ENCODE measurements at places on chromosomes 12 and 14. TPM values are rescaled to one million over a fixed set of nuclear protein-coding genes. Genes with fewer than 3 reads are reported as not detected.

Gene CBLN3
- total RNA-seq, result 0.72 TPM

Gene DIO2
- total RNA-seq, result 24.2 TPM

- peaks cover under 1% of the 10 kb centered on the region for H3K36me3 ChIP-seq
- H3K27ac ChIP-seq, result no peak overlapping the region
- peaks cover under 1% of the 10 kb centered on the region for H3K4me1 ChIP-seq
- DNase-seq, result no peak
Observed at GRCh38 chr14:90545966-90546751, 149.3 kb downstream of the CALM1 start.

DNA sequence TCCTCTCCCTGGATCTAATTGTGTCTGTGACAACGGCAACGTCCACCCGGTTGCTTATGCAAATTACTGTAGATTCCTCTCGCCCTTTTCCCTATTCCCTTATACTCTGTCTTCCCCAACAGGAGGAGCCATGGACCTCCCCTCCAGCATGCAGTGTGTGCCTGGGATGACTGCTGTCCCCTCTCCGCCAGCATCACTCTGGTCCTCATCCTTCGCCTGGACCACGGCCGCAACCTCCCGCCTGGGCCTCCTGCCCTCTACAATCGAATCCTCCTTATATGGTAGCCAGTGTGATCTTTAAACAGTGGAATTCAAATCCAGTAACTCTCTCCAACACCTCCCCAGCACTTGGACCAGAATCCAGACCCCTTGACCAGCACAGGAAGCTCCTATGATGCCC, 30.6 kb upstream of the PRIMA1 start:
- no peaks in the 10 kb centered on the region for H3K27me3 ChIP-seq
- no peak overlapping the region for H3K27ac ChIP-seq
- DNase-seq, result no peak
- no peak overlapping the region for H3K4me3 ChIP-seq
- H3K4me1 ChIP-seq, result no peaks in the 10 kb centered on the region

Gene PTPRB
- 6.5 TPM for total RNA-seq

Gene SPTB
- total RNA-seq, result under 0.01 TPM

- H3K27ac ChIP-seq, result no peak overlapping the region
- no peak for DNase-seq
- no peaks in the 10 kb centered on the region for H3K4me1 ChIP-seq
- H3K27me3 ChIP-seq, result no peaks in the 10 kb centered on the region
- no peak overlapping the region for H3K4me3 ChIP-seq
- no peaks in the 10 kb centered on the region for H3K36me3 ChIP-seq
Observed at GRCh38 chr12:23803540-23803939, 145.9 kb downstream of the SOX5 start.

Gene STXBP6
- total RNA-seq, result 14.3 TPM

- no peak overlapping the region for H3K4me3 ChIP-seq
- H3K4me1 ChIP-seq, result no peaks in the 10 kb centered on the region
- no peaks in the 10 kb centered on the region for H3K36me3 ChIP-seq
- no peak overlapping the region for H3K27ac ChIP-seq
Observed at GRCh38 chr14:40652089-40652691, 954.5 kb upstream of the LRFN5 start.

Gene CAPS2
- 2.7 TPM for total RNA-seq

DNA sequence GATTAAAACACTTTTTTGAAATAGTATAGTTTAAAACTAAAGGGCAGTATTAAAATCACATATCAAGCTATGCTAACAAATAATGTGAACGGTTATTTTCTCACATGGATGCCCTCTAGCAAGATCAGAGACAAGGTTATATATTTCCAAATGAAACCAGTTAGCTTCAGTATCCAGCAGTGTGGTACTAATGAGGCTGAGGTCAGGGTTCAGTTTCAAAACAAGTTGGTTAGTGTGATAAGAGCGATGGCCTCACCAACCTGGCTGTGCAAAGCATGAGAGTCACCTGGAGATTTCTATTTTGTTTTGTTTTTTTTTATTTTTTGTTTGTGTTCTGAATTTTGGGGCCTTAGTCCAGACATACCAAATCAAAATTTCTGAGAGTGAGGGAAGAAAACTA, 352.2 kb upstream of the KITLG start:
- H3K4me1 ChIP-seq, result no peaks in the 10 kb centered on the region
- H3K36me3 ChIP-seq, result no peaks in the 10 kb centered on the region
- no peak for DNase-seq
- no peaks in the 10 kb centered on the region for H3K27me3 ChIP-seq
- H3K4me3 ChIP-seq, result no peak overlapping the region

DNA sequence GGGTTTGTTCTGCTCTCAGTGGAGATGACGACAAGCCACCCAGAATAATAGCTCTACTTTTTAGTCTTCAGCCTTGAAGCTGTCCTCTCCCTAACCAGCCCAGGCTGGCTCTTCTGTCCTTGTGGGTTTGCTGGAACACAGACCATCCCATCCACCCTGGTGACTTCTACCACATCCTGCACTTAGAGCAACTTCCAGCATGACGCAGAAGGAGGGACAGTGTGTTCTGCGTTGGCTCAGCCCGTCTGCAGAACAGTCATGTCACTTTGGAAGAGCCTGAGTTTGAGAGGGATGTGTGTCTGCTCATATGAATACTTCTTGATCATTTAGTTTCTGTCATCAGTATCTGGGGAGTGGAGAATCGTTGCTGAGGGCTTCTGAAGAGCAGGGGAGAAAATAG, 198.0 kb downstream of the CACNA1C start:
- peaks cover 41% of the 10 kb centered on the region for H3K4me1 ChIP-seq
- no peak for DNase-seq
- H3K27ac ChIP-seq, result peak overlapping the region; percentile 6

DNA sequence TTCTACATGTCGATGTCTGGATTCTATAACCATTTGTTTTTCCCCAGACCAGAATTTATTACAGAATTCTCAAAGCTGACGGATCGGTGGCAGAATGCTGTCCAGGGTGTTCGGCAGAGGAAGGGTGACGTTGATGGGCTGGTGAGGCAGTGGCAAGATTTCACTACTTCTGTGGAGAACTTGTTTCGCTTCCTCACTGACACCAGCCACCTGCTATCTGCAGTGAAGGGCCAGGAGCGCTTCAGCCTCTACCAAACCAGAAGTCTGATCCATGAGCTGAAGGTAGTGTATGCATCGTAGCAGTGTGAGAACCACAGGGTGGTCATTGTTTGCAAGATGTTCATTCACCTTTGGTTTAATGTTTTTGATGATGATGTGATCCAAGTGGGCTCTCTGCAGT, 124.0 kb downstream of the ESR2 start:
- no peak overlapping the region for H3K4me3 ChIP-seq
- H3K27me3 ChIP-seq, result no peaks in the 10 kb centered on the region
- peaks cover 2% of the 10 kb centered on the region for H3K4me1 ChIP-seq
- no peak for DNase-seq
- no peak overlapping the region for H3K27ac ChIP-seq
- 0 out of 2 replicates have a peak, but pooled peaks cover 2% of the 10 kb centered on the region for H3K36me3 ChIP-seq

- H3K4me1 ChIP-seq, result peaks cover 15% of the 10 kb centered on the region
- H3K36me3 ChIP-seq, result no peaks in the 10 kb centered on the region
- no peak overlapping the region for H3K4me3 ChIP-seq
Observed at GRCh38 chr14:80477388-80478160, 266.3 kb upstream of the DIO2 start.

DNA sequence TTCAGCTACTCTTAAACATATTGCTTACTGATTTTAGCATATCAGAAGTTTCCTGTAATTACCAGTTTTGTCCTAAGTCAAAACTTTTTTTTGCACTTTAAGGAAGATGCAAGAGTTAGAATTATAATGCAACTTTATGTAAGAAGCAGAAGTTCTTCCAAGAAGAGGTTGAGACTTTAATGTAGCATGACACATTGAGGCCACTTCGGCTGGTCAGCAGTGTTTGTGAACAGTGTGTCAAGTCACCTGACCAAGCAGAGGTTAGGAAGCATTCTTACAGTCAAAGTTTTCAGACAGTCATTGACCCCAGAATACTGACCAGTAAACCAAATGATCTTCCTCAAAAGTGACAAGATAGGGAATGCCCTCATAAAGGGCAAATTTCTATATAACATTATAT, 15.2 kb downstream of the FGFR1OP2 start:
- no peak overlapping the region for H3K4me3 ChIP-seq
- H3K27ac ChIP-seq, result no peak overlapping the region
- no peaks in the 10 kb centered on the region for H3K27me3 ChIP-seq
- H3K36me3 ChIP-seq, result peaks cover 9% of the 10 kb centered on the region
